ENCODE measurements at places on chromosomes 1 and 21.

DNA sequence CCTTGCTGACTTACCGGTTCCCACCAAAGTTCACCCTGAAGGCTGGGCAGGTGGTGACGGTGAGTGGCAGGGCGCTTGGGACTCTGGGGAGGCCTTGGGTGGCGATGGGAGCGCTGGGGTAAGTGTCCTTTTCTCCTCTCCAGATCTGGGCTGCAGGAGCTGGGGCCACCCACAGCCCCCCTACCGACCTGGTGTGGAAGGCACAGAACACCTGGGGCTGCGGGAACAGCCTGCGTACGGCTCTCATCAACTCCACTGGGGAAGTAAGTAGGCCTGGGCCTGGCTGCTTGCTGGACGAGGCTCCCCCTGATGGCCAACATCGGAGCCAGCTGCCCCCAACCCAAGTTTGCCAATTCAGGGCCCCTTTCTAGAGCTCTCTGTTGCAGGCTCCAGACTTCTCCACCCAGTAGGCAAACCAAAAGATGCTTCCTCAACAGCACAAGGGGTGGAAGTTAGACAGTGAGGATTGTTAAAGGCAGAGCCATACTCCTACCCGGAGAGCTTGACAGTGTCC, 16.4 kb upstream of the SEMA4A start:
- no peak for DNase-seq

- DNase-seq = no peak
Observed at GRCh38 chr1:216210081-216210480, 213.2 kb downstream of the USH2A start.

GRCh38 chr1:66371233-66372005, 162.5 kb upstream of the SGIP1 start:
- no peak for DNase-seq

DNA sequence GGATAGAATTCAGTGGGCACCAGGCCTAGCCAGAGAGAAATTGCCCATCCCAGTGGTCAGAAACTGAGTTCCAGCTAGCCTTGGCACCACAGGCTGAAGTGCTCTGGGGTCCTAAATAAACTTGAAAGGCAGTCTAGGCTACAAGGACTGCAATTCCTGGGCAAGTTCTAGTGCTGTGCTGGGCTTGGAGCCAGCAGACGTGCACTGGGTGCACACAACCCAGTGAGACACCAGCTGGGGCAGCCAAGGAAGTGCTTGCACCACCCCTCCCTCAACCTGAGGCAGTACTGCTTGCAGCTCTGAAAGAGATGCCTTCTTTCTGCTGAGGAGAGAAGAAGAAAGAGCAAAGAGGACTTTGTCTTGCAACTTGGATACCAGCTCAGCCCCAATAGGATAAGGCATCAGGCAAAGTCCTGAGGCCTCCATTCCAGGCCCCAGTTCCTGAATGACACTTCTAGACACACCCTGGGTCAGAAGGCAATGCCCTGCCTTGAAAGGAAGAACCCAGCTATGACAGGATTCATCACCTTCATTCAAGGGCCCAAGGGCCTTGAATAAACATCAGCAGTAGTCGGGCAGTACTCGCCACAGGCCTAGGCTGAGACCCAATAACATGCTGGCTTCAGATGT, 55.1 kb downstream of the OVGP1 start:
- DNase-seq = no peak

DNA sequence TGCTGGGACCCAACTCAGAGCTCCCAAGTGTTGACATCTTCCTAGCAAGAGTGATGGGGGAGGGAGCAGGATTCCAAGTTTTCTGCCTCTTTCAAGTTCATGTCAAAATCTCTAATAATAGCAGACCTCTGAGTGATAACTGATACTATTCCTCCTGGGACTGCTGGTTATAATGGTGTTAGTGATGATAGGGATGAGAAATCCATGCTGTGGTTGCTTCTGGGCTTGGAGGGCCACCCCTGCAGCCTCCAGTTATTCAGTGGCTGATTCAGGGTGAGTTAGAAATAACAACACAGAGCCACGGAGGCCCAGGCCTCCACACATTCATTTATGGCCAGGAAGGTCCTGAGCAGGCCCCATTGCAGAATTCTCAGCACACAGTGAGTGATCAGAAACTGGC, 40.6 kb upstream of the ARTN start:
- no peak for DNase-seq

GRCh38 chr1:201883266-201883665, 5.4 kb upstream of the SHISA4 start:
- peak; percentile 70 for DNase-seq

DNA sequence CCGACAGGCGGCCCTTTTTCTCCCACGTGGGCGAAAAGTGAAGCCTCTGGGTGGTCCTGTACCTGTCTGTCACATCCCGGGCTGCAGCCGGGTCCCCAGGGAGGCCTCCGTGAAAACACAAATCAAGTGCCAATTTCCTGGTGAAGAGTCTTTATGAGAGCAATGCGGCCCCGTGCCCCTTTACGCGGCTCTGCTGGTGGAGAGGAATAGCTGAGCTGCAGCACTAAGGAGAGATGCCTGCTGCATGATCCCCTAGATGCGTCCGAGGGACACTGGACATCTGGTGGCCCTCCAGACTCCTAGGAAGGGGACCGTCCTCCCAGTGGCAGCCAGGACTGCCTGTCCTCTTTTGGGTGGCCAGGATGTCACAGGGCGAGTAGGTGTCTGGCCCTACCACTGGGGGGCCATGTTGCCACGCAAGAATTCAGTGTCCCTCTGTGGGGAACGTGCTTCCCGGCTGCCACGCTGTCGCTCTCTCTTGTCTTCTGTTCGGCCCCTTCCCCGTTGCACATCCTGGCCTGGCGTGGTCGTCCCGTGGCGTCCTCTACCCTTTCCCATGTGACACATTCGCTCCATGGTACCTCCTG, 38.7 kb downstream of the COL18A1 start:
- DNase-seq = no peak

DNA sequence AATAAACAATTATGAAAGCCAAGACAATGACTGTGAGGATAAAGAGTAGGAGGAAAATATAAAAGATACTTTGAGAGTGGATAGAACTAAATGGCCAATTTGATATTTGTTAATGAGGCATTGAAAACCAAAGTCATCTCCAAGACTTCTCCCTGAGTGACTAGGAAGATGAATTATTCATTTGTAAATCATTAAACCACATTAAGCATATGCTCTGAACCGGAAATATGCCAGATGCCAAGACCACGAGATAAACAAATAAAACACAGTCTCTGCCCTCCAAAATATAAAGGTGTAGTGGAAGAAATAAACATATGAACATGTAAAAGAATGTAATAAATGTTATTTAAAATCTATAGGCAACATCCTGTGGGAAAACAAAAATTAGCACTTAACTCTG, 78.8 kb downstream of the MRPL39 start:
- DNase-seq = no peak

DNA sequence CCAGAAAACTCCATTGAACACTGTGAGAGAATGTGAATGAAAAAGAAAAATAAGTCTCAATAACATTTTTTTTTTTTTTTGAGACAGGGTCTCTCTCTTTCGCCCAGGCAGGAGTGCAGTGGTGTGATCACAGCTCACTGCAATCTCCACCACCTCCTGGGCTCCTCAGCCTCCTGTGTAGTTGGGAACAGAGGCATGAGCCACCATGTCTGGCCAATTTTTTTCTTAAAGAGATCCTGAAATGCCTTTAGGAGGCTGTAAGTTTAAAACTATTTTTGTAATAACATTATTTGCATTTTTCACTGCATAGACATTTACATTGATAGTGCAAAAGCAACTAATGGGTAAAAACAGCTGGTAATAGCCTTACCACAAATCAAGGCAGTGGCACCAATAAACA, 35.3 kb downstream of the GDAP2 start:
- DNase-seq = no peak

DNA sequence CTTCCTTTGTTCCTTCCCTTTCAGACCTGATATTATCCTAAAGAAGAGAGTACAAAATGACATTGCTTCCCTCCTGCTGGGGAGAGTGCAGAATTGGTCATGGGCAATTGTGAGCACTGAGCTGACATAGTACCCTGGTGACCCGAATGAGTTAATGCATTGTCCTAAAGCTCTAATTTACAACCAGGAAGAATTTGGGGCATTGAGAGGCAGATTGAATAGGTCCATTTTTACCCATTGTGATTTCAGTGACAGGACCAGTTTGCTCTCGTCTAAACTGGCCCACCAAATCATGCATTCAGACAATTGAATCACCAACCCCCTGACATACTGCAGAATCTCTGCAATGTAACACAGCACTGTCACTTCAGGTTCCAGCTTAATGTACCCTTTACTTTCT, 497.4 kb downstream of the DPYD start:
- no peak for DNase-seq

- DNase-seq = no peak
Observed at GRCh38 chr1:112264553-112264952, 131.5 kb upstream of the CTTNBP2NL start.

DNA sequence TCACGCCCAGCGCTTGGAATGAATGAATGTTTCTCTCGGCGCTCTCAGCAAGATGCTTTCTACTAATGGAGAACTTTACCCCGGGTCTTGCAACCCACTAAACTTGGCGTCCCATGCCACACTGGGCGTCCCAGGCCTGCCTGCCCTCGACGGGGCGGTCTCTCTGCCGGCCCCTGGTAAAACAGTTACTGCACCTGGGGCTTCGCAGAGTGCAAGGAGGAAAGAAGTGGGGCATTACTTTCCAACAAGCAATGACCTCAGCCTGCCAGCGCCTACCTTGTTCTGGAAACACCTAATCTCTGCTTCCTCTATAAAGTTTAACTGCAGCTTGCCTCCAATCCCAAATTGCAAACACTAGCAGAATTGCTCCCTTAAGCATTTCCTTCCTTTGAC, 27.8 kb upstream of the NFIA start:
- no peak for DNase-seq

- DNase-seq = no peak
Observed at GRCh38 chr1:1357871-1358432, 403 bp downstream of the MXRA8 start.

DNA sequence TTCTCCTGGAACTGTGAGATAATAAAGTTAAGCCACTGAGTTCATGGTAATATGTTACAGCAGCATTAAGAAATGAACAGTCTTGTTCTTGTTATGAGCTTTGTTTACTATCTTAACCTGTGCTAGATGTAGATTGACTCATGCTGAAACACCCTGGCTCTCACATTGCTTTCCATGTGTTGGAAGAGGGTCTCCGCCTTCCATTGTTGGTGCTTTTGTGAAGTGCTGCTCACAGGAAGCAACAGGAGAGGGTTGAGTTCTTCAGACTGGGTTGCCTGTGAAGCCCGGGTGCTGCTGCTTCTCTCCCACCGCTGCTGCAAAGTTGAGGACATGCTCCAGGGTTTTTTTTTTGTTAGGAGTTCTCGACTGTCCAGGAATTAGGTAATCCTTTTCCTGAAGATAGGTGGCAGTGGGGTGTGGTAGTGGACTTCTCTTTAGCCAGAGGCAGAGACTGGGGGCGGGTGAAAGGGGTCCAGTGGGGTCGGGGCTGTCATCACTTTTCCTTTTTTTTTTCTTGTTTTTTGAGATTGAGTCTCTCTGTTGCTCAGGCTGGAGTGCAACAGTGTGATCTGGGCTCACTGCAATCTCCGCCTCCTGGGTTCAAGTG, 28.7 kb upstream of the HMGN1 start:
- no peak for DNase-seq

- no peak for DNase-seq
Observed at GRCh38 chr21:46421756-46422555, 36.7 kb upstream of the DIP2A start.
